ENCODE measurements at places on chromosomes 6 and 20. TPM values are rescaled to one million over a fixed set of nuclear protein-coding genes. Genes with fewer than 3 reads are reported as not detected.

The ADGRF5 gene
- 11.7 TPM for polyA plus RNA-seq

DNA sequence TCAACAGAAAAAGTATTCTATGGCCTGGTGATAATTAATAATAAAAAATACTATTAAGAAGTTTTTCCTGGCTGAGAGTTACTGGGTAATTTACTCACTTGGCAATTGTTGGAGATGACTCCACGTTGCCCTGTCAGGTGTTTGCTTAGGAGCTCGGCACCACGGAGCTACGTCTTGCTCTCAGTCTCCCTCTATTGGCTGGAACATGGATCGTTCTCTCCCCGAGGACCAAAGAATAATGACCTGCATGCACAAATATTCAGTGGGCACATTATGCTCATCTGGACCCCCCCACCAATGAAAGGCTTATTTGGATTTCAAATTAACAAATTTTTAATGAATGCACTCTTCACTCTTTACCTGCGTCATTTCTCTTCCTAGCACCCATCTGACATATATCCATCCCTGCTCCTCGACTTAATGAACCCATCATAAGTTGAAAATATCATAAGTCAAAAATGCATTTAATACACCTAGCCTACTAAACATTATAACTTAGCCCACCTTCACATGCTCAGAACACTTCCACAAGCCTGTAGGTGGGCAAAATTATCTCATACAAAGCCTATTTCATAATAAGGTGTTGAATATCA lies 71.0 kb upstream of the CD83 start:
- H3K4me1 ChIP-seq: no peaks in the 10 kb centered on the region
- H3K27me3 ChIP-seq: no peaks in the 10 kb centered on the region
- no peak overlapping the region for H3K27ac ChIP-seq
- H3K36me3 ChIP-seq: no peaks in the 10 kb centered on the region
- no peak overlapping the region for H3K4me3 ChIP-seq

The PDSS2 gene
- 9.8 TPM for polyA plus RNA-seq

DNA sequence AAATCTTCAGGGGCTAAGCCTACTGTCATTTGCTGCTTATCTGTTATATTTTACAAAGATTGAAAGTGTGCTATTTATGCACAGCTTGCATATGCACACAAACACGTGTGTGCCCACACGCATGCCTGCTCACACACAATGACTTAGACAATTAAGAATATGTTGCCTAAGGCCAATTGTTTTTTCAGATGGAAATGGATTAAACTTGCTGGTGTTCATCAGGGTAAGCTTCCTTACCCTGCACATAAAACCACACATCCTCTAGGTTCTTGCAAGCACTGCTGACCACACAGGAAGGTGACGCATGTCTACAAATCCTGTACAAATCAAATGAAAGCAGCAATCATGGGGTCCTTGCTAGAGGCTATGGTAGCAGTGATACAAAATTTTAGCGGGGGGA lies 58.4 kb downstream of the GJA10 start:
- H3K27ac ChIP-seq: no peak overlapping the region
- no peak overlapping the region for H3K4me3 ChIP-seq
- H3K36me3 ChIP-seq: peaks cover 15% of the 10 kb centered on the region

The SIRPD gene
- polyA plus RNA-seq: not detected

The FKBP1A gene
- 261 TPM for polyA plus RNA-seq

GRCh38 chr6:138537106-138537505 lies 37.8 kb upstream of the NHSL1 start:
- DNase-seq: no peak
- H3K36me3 ChIP-seq: no peaks in the 10 kb centered on the region
- H3K4me1 ChIP-seq: peaks cover 18% of the 10 kb centered on the region
- H3K27me3 ChIP-seq: no peaks in the 10 kb centered on the region
- H3K27ac ChIP-seq: peak overlapping the region; percentile 6

DNA sequence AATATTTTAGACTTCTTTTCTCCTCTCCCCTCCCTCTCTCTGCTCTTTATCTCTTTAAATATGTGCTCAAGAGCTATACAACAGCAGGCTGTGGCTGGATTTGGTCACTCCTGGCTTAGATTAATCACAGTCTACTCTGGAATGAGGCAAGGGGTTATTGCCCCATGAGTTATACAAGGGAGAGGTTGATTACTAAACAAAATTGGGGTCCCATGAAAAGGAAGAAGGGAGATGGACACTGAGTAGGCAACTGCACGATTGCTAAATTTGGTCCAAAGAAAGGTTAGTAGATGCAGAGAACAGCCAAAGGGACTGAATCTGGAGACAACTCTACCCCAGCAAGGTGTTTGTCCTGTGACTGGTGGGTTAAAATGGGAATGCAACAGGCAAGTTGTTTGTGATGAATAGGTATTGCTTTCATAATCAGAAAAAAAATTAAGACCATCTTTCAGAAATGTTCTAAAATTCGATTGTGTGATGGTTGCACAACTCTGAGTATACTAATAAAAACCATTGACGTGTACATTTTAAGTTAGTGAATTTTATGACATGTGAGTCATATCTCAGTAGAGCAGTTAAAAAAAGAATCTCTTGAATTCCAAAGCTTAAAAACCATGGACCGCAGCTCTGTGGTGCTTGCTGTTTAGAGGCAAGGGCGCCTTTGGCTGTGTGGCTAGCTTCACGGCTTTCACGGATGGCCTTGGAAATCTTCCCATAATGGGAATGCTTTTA lies 57.1 kb downstream of the KIZ start:
- DNase-seq: no peak
- H3K27me3 ChIP-seq: no peaks in the 10 kb centered on the region
- H3K36me3 ChIP-seq: peaks cover 2% of the 10 kb centered on the region
- no peak overlapping the region for H3K4me3 ChIP-seq
- H3K27ac ChIP-seq: no peak overlapping the region

DNA sequence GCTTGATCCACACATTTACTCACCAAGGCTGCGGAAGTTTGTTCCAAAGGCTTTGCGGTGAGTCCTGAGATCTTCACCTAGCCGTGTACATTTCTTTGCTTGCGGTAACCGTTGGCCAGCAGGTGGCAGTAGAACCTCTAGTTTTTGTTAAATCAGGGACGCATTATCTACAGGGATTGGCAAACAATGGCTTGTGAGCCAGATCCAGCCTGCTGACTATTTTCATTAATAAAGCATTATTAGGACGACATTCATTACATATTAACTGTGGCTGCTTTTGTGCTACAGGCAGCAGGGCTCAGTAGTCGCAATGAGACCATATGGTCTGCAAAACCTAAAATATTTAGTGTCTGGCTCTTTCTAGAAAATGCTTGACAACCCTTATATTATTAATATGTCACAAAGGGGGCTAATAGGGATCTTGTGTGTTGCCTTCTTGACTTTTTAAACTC lies 174.1 kb downstream of the DOK5 start:
- no peaks in the 10 kb centered on the region for H3K27me3 ChIP-seq
- peaks cover 3% of the 10 kb centered on the region for H3K4me1 ChIP-seq
- H3K27ac ChIP-seq: no peak overlapping the region

The EPPIN gene
- polyA plus RNA-seq: 0.36 TPM

The HSPA12B gene
- 16.1 TPM for polyA plus RNA-seq

DNA sequence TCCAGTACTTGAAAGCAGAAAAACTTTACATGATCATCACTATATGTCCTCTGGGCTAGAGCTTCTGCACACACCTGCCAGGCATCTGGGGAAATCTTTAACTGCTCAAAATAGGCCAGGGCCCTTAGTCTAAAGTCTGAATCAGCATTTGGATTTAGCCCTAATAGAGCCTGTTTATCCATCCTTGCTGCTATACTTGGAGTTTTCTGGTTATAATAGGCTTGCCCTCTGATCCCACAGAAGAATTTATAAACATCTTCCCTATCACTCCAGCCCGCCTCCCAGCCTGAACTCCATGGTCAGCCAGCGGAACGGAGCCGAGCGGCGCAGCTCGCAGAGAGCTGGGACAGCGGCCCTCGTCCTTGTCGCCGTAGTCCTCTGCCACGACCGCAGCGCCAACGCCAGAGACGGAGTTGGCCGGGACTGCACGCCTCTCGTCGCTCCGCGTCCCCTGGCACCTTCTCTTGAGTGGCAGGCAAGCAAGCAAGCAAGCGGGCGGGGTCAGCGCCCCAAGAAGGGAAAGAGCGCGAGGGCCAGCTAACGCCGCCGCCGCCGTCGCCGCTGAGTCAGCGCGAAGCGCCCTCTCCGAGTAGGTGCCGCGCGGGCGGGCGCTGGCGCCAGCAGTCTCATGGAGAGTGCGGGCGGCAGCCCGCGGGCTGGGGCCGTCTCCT lies 25.4 kb upstream of the ASIP start:
- peak overlapping the region; percentile 58 for H3K27ac ChIP-seq
- H3K27me3 ChIP-seq: no peaks in the 10 kb centered on the region
- H3K36me3 ChIP-seq: no peaks in the 10 kb centered on the region
- no peak for DNase-seq
- H3K4me1 ChIP-seq: no peaks in the 10 kb centered on the region
- H3K4me3 ChIP-seq: peak overlapping the region; percentile 53

The ABCF1 gene
- 60.6 TPM for polyA plus RNA-seq

DNA sequence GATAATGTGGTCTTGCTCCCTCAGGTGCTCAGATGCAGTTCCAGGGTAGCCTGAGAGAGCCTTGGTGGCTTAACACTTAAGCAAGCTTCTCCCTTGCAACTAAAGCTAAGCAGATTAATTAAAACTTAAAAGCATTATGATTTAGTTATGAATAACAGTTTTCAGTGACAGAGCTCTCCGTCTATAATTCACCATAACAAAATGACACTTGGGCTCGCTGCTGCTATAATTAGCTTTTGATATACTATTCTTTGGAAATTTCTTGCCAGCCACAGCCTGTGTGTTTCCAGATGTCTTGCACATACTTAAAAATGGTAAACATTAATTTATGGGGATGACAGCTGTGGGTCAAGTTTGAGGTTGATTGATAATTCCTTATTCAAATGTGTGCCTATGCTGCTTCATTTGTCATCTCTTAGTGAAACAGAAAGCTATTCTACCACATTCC lies 380.5 kb downstream of the TFAP2B start:
- H3K4me1 ChIP-seq: no peaks in the 10 kb centered on the region
- H3K4me3 ChIP-seq: no peak overlapping the region
- H3K27me3 ChIP-seq: no peaks in the 10 kb centered on the region

DNA sequence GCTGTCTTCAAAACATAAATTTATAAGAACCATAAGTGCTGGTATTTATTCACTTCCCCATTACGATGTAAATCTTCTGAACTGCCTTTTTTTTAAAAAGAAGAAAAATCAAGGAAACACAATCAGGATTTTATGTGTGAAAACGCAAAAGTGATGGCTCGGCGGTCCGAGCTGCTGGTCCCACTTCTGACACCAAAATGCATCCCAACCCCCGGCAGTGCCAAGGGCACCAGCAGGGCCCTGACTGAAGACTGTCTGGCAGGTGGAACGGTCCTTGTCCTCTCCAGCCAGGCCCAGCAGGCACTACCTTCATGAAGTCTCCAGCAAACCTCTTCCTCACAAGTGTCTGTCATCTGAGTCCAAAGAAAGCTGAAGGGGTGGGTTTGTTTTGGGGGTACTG lies 41.2 kb downstream of the TBC1D7 start:
- H3K36me3 ChIP-seq: peaks cover 23% of the 10 kb centered on the region
- H3K4me3 ChIP-seq: no peak overlapping the region
- no peak overlapping the region for H3K27ac ChIP-seq
- no peaks in the 10 kb centered on the region for H3K4me1 ChIP-seq

- no peaks in the 10 kb centered on the region for H3K4me1 ChIP-seq
- no peak overlapping the region for H3K4me3 ChIP-seq
- H3K27me3 ChIP-seq: no peaks in the 10 kb centered on the region
Observed at GRCh38 chr6:111894951-111895350, 21.7 kb upstream of the FYN start.

The SPEF1 gene
- 9.7 TPM for polyA plus RNA-seq

Data from spinal cord (tissue), 10 donors.